ENCODE measurements at places on chromosomes 1 and 21.
A peak's percentile ranks its signal among the peaks of the same experiment; 100 is the strongest.

- no peak for DNase-seq
These were observed 5.4 kb upstream of the IGSF8 start for GRCh38 chr1:160103658-160104408.

DNA sequence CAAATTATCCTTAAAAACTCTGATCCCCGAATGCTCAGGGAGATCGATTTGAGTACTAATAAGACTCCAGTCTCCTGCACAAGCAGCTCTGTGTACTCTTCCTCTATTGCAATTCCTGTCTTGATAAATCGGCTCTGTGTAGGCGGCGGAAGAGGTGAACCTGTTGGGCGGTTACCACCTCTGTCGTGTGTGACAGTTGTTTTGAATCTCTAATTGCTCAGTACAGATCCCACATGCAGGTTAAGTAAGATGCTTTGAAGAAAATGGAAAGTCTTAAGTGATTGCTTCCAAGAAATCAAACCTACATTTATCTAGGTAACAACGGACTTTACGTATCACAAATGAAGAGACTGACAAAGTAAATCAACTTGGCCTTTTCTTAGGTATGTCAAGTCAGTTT lies 35.5 kb downstream of the COA6 start:
- peak; percentile 85 for DNase-seq

GRCh38 chr1:162386292-162387225 lies 5.0 kb downstream of the C1orf226 start:
- DNase-seq = no peak

- DNase-seq = no peak
These were observed 19.0 kb downstream of the SSR2 start for GRCh38 chr1:156001662-156002171.

GRCh38 chr1:43512133-43512532 lies 18.6 kb upstream of the PTPRF start:
- DNase-seq = no peak

Data from activated CD4-positive, alpha-beta T cell treated with anti-CD3 and anti-CD28 coated beads for 36 hours (primary cell).